Esophagus mucosa (tissue), 1 donor: ENCODE measurements at places on chromosomes 7 and 10. TPM values are rescaled to one million over a fixed set of nuclear protein-coding genes. Genes with fewer than 3 reads are reported as not detected.

Gene KNDC1
- total RNA-seq, result 3.8 TPM

Gene FAM25A
- 29.4 TPM for total RNA-seq

Gene ZNF736
- total RNA-seq, result 4.2 TPM

Gene SUGCT
- total RNA-seq, result 8.2 TPM

Gene LFNG
- total RNA-seq, result 5.7 TPM

Gene MEIG1
- total RNA-seq, result not detected

DNA sequence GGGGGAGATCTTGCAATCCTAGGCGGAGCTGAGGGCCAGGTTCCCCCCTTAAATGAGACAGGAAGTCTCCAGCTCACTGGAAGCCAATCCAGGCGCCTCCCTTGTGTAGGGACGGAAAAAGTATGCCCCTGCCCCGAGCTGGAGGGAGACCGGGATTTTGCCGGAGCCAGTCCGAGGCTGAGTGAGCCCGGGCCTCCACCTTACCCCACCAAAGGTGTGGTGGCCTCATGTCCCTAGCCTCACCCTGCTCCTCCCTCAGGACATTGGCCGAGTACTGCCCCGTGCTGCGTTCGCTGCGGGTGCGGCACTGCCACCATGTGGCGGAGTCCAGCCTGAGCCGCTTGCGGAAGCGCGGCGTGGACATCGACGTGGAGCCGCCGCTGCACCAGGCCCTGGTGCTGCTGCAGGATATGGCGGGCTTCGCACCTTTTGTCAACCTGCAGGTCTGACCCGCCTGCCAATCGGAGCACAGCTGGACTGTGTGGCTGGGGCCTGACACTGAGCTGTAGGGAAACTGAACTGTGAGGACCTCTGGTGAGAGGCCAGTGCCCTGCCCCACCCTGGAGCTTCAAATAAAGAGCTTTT, 2.0 kb downstream of the FBXL15 start:
- ATAC-seq, result peak; percentile 63

- ATAC-seq, result no peak
Measured at GRCh38 chr10:29266641-29267040, 22.2 kb upstream of the LYZL1 start.

- ATAC-seq, result no peak
Measured at GRCh38 chr7:100141555-100141949, 7.2 kb upstream of the LAMTOR4 start.

DNA sequence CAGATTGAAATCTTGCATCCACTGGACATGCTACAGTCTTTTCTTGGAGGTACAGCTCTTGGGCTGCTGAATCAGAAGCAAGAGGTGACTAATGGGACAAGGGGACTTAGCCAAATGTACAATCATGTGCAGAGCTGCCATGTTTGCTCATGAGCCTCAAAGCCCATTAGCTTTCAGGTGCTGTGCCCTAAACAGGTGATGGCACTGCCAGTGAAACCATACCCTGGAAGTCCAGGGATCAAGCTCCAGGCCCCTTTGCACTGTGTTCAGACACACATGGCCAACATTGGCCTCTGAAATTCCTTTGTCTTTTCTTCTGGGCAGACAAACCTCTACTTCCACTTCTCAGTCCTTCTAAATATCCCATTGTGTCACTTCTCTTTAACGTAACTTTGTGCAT, 328.2 kb downstream of the GRID1 start:
- no peak for ATAC-seq

GRCh38 chr10:98244141-98244540, 23.9 kb downstream of the LOXL4 start:
- no peak for ATAC-seq

DNA sequence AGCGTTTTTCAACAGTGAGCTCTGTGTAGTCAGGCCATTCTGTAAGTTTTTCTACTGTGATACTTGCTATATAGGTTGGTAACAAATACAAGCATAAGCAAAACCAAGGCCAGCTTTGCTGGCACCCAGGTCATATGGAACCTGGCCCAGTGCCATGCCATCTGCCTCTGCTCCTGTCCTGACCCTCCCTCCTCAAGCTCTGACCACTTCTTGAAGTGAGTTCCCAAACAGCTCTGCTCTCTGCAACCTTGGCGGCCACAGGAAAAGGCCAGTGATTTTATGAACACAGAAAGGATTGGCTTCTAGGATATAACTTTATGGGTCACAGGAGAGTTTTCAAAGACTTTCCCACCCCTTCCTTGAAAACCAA, 12.8 kb downstream of the NOD1 start:
- ATAC-seq, result no peak

DNA sequence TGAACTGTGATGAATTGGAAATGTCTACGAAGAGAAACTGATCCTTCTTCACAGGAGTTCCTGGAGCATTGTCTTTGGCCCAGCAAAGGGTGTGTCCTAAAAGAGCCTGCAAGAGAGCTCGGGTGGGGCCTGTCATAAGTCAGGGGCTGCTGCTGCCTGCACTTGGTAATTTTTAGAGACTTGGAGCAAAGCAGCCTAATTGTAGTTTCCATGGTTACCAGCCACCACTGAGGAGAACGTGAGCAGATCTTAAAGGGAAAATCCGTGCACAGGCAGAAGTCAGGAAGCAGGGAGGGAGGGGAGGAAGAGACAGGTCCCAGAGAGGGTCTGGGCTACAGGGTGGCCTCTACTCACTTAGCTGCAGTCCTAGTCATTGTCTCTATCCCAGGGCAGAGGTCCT, 463.6 kb downstream of the PLXNA4 start:
- ATAC-seq, result no peak

GRCh38 chr10:11831520-11831951, 8.4 kb downstream of the PROSER2 start:
- peak; percentile 46 for ATAC-seq

- no peak for ATAC-seq
Measured at GRCh38 chr10:35464825-35465456, 128.6 kb downstream of the CCNY start.

GRCh38 chr7:86768394-86768793, 124.7 kb downstream of the GRM3 start:
- no peak for ATAC-seq

- ATAC-seq, result no peak
Measured at GRCh38 chr10:107022600-107023354, 141.7 kb downstream of the SORCS1 start.

- peak; percentile 25 for ATAC-seq
Measured at GRCh38 chr10:80924063-80924952, 386.6 kb downstream of the SH2D4B start.

DNA sequence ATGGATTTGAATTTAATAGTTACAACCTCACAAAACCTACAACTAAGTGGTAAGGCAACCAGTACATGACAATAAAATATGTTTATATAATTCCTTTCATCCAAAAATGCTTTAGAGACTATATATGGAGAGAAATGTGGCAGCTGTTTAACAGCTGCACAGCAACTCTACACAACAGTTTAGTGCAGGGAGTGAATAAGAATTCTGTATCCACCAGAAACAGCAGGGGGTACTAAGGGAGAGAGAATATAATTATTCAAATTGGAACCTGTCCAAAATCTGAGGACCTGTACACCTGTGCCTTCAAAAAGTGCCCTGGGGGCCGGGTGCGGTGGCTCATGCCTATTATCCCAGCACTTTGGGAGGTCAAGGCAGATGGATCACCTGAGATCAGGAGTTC, 49.6 kb downstream of the POLL start:
- ATAC-seq, result no peak

- no peak for ATAC-seq
Measured at GRCh38 chr7:90706072-90706716, 110.1 kb downstream of the CDK14 start.
